ENCODE measurements at places on chromosomes 11 and 22. TPM values are rescaled to one million over a fixed set of nuclear protein-coding genes. Genes with fewer than 3 reads are reported as not detected.

The C11orf86 gene
- total RNA-seq, result 61.9 TPM

The NPAS4 gene
- not detected for total RNA-seq

The ZFTA gene
- total RNA-seq, result 4.7 TPM

The CHRM1 gene
- total RNA-seq, result 0.24 TPM

The CACNA1I gene
- total RNA-seq, result 0.06 TPM
